ENCODE measurements at places on chromosomes 13 and 19.

DNA sequence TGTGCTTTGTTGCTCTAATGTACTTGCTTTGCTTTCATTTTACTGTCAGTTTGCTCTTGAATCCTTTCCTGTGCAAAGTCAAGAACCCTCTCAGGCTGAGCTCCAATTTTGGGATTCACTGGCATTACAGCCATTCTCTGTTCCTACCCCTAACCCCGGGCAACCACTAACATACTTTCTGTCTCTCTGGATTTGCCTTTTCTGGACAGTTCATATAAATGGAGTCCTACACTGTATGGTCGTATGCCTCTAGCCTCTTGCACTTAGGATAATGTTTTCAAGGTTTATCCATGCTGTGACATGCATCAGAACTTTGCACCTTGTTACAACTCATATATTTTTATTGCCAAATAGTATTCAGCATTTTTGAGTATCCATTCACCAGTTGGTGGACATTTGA lies 2.7 kb upstream of the TEX30 start:
- DNase-seq: no peak

GRCh38 chr19:9849791-9850190 lies 14.7 kb downstream of the PIN1 start:
- no peak for DNase-seq

DNA sequence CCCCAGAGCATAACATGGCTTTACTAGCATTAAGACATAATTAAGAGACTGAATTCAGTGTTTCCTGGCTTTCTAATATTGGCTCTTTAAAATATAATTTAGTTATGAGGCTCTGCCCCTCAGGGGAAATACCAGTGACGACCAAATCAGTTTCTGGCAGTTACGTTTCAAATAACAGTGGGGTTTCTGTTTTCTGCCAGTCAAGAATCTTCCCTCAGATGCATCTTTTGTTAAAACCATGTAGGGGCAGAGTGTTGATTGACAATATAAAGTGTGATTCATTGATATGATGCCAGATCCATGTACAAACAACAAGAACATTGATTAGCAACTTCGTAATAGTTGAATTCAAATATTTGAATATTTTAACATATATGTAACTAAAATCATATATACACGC lies 1169.7 kb downstream of the DIAPH3 start:
- DNase-seq: no peak

GRCh38 chr13:41678249-41678648 lies 220.9 kb downstream of the RGCC start:
- DNase-seq: no peak

- no peak for DNase-seq
Measured at GRCh38 chr19:49216071-49216470, 58.5 kb downstream of the TRPM4 start.

DNA sequence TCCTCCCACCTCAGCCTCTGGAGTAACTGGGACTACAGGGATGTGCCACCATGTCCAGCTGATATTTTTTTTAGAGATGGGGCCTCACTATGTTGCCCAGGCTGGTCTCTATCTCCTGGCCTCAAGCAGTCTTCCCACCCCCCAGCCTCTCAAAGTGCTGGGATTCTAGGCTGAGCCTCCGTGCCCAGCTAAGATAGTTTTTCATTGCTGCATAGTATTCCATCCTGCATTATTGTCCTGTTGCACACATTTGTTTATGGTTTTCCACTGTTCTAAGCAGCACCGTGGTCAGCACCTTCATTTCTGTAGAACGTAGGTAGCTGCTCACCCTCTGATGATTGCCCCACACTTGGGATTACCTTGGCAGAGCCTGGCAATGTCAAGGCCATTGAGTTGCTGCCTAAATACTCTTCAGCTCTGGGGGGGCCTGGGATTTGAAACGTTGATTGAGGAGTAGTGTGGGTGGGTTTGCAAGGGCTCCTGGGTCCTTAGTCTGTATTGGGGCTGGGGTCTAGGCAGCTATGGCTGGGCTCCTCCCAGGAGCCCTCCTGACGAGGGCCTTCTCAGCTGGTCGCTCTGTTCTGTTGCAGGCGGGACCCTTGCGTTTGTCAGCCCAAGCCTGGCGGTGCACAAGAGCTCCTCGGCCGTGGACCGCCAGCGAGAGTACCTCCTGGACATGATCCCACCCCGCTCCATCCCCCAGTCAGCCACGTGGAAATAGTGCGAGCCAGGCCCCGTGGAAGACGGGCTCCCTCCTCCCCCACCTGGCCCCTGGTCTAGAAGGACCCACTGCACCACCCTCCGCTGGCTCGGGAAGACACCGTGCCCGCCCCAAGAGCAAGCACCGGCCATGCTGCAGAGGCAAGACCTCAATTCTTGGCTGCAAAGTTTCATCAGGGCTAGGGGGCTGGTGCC lies 10.3 kb downstream of the TSSK6 start:
- no peak for DNase-seq

DNA sequence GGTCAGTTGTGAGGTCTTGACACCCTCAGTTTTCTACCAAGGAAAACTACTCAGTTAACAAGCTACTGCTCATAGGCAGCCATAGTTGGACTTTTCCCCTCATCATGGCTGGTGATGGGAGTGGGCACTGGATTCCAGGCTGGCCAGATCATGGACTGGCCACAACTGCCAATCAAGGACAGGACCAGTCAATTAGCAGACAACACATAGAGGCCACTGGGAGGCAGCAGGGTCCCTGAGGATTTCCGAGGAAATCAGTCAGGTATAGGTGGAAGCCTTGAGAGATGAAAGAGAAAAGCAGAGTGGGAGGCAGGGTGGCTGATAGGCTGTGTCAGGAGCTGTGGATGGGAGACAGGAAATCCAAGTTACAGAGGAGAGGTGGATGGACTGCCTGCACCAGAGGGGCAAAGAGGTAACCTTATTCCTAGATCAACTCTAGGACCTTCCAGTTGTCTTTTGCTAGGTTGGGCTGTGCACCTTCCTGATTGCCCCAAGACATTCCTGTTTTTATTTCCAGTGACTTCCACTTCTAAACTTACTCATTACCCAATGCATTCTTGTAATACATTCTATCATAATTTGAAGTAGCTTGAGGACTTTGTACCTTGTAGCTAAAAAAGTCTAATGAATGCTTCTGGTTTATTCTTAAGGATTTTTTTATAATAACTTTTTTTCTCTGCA lies 361.8 kb downstream of the KCNRG start:
- no peak for DNase-seq

DNA sequence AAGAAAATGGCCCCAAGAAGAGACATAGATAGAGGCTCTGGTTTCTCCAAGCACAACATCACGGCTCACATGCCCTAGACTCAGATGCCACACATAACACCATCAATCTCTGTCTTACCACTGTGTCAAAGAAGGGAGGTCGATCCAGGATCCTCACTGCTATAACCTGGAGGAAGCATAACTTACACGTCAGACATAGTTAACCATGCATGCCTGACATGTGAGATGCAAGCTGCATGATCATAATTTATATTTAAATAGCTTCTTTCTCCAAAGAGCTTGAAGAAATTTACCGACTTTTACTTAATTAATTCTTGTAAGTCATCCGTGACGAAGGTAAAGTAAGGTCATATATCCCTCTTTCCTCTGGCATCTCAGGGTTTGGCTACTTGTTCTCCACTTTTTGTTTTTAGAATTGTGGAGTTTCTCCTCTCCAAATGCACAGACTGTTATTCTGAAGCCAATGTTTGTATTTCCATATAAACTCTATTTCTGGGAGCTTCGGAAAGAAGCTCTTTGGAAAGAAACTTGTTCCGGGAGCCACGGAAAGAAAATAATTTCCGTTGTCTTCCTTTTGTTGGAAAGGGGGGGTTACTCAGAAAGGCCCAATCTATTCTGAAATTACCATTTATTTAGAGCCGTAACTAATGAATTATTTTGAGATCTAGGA lies 205.6 kb downstream of the LHFPL6 start:
- DNase-seq: no peak

DNA sequence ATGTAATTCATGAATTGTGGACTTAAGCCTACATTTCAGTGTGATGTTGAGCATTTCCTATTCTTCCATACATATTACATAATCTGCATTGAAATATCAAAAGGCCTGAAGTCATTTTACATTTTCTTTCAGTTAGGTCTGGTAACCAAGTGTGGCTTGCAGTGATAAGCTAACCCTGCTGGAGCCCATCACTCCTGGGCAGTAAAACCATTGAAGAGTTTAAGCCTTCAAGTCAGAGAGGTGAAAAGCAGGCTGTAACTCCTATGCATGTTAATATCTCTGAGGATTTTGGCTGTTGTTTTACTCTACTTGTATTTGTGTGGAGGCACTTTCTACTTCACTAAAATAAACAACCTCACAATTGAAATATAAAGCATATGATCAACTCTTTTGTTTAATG lies 248.8 kb downstream of the SLITRK5 start:
- DNase-seq: no peak

GRCh38 chr13:44470638-44471562 lies 97.3 kb downstream of the SERP2 start:
- no peak for DNase-seq

DNA sequence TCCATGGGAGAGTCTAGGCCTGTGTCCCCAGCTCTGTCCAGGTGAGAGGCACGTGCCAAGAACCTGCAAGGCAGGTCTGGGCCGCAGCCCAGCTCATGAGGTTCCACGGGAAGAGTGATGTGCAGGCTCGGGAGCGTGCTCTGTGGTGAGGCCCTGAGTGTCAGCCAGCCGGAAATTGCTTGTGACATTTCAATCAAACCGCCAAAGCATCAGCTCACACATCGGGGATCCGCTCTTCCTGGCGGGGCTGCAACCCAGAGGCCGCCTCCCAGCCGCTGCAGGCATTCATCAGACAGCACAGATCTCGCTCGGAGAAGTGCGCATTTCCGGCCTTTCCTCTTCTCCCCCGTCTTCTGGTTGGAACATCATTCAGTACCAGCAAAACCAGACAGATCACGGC lies 109.3 kb downstream of the KDM4B start:
- no peak for DNase-seq

GRCh38 chr19:42255766-42256745 lies 1.1 kb upstream of the ERF start:
- DNase-seq: no peak

GRCh38 chr19:18742838-18743783 lies 48.0 kb downstream of the COMP start:
- DNase-seq: no peak

GRCh38 chr19:33954686-33955085 lies 158.0 kb downstream of the KCTD15 start:
- no peak for DNase-seq

DNA sequence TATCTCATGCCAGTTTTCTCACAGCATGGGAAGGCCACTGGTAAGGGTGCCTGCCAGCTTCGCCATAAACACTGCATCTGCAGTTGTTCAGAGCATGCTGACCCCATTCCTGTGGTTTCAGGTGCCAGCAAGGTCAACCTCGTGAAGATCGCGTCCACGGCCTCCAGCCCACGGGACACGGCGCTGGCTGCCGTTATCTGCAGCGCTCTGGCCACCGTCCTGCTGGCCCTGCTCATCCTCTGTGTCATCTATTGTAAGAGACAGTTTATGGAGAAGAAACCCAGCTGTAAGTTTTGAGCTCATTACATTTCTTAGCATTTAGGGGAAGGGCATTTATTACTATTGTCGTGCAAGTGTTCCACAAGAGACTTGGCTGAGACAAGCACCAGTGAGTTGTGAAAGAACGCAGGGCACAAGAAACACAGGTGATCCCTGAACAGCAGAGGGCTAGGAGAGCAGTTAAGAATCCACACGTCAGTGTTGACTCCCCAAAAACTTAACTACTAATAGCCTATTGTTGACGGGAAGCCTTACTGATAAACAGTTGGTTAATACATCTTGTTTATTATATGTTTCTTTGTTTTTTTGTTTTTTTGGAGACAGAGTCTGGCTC lies 88.8 kb downstream of the TNFRSF19 start:
- no peak for DNase-seq

DNA sequence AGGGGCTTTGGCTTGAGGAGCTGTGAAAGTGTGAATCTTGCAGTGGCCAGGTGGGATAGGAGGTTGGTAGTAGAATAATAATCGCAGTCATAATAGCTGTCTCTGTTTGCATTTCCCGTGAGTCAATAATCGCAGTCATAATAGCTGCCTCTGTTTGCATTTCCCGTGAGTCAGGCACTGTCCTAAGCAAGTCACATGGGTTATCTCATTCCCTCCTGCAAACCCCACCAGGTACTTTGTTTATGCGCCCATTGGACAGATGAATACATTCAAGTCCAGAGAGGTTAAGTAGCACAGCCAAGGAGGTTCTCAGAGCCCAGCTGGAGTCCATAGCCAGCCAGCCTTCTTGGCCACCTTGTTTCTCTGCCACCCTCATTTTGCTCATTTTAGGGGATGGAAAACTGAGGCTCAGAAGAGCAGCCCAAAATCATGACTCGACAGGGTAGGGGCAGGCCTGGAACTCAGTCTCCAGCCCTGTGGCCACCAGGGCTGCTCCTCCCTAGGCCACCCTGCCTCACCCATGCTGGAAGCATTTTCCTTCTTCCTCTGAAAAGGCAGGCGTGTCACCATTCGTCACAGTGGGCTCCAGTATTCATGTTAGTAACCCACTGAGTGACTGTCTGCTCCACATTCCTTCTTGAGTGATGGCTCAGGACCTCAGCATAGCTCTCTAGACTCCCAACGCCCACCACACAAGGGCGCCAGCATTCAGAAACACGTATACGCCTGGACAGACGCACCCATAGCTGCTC lies 206.2 kb downstream of the URI1 start:
- DNase-seq: no peak

GRCh38 chr19:32396046-32396652 lies 9.4 kb upstream of the DPY19L3 start:
- DNase-seq: no peak

DNA sequence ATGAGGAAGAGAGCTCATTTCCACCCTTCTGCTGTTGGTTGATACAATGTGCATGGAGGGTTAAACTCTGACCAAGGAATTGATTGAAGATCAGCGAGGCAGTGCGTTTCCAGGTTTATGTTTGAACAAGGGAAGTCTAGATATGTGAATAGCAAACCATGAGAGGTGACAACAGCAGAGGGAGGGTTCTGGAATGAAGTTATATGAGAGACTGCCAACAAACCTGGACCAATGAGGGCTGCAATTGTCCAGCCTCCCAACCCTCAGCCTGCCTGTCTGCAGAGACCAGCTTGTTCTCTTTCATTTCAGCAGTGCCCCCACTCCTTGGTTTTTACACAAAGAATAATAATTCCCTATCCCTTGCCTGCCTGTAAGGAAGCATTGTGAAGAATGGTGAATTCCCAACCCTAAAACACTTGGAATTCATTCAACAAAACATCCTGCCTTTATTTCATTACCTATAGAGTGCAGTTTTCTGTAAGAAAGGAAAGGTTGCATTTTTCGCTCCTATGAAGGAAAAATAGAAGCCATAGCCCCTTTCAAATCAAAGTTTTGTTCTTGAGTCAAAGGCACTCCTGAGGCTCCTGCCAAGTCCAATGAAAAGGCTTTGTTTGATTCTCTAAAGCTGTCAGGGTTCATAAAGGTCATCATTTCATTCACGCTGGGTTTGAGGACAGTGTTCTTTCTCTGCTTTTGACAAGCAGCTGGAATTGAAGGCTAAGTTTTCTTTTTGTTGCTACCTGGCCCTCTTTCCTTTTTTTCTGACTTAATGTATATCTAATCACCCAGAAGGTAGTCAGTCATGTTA lies 53.6 kb upstream of the ABCC4 start:
- DNase-seq: no peak

Data from stimulated activated CD8-positive, alpha-beta memory T cell treated with anti-CD3 and anti-CD28 coated beads, Interleukin-15, amount 100 ng/mL, for 4 hours (primary cell).